ENCODE measurements at places on chromosomes 6 and 20.
A peak's percentile ranks its signal among the peaks of the same experiment; 100 is the strongest.

GRCh38 chr20:48735112-48735511 is 92.7 kb downstream of the PREX1 start:
- DNase-seq = no peak

GRCh38 chr6:99412065-99412464 is 13.0 kb downstream of the PNISR start:
- no peak for DNase-seq

DNA sequence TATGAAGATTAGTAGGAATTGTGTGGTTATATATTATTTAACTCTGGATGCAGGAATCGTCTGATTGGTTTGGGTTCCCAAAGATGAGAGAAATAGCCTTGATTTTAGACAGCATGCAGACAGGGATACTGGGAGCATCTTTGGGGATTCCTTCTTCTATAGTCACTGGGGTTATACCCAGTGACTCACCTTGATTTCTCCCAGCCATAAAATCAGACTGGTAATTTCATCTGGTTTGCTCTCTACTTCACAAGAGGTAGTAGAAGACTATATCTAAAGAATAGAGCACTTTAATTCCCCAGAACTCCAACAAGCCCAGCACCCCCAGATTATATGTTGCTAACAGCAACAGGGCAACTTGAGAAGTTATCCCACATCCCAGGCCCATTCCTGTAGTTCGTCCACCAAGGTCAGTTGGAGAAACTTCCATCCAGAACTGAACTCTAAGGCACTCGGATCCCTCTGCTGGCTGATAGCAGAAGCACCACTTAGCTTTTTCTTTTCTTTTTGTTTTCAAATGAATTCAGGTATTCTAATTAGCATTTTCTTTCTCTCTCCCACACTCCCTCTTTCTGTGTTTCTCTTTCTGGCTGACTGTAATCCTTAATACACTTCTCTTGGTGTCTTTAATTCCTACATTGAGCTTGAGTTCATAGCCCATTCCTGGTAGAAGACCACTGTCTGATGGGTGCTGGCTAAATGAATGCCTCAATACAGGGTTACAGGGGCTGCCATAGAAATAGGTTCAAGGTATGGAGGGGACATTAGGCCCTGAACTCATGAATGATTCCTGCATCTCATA is 20.4 kb upstream of the EFHC1 start:
- DNase-seq = peak; percentile 28

- DNase-seq = no peak
Observed at GRCh38 chr6:109977791-109978173, 329 bp upstream of the GPR6 start.

- no peak for DNase-seq
Observed at GRCh38 chr6:3771407-3772011, 20.0 kb upstream of the PXDC1 start.

DNA sequence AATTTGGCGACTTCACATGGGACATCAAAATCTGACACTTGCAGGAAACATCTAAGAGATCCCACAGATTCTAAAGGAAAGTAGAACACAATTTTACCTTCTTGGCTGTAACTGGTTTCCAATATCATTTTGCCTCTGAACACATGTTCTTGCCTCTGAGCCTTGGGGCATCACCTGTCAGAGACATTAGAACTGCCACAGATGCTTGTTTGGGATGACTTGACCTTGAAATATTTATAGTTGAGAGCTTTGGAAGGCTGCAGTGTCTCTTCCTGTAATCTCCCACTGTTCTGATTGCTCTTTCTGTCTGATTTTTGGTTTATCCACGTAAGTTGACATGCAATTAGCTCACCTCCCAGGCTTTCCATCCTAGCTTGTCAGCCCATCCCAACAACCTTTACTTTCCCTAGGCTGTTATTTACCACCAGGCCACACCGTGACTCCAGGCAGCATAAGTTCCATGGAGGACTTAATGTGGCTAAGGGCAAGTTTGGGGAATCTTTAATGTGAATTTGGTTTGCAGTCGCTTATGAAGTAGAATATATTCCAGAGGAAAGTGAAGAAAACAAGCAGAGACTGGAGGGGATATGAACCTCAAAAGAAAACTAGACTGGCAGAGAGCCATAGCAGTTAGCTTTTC is 256.5 kb upstream of the RIN2 start:
- no peak for DNase-seq

DNA sequence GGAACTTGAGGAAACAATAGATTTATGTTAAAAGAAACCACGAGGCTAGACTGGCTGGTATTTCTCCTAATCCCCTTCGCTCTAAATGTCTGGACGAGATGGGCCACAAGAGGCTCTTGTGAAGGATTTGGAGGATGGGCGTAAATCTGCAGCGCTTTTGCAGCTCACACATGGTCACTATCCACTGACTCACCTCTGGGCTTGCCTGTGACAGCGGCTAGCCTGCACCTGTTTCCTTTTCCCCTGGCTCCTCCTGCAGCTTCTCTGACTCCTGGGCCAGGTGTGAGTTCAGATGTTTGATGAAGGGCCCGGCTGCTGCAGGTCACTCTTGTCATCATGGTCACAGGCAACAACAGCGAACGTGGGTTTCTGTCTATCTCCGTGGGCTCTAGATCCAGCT is 629.4 kb downstream of the CBLN4 start:
- no peak for DNase-seq

DNA sequence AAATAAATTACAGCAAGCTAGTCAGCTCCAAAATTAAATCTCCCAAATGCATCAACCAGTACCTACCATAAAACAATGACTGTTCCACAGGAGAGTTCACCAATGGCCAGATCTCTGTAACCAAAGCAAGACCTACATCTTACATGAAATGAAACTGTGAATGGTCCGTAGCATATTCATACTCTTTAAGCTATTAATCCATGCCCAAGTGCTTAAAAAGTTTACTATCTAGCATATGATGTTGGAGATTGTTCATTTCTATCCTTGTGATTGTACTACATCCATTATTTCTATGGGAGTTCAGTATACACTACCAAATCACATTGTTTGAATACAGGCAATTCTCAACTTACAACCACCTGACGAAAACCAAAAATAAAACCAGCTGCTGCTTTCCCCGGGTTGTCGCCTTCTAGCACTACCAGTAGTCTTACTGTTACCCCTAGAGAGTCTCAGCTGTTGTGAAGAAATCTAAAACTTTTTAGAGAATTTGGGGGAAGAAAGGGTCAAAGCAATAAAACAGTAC is 38.0 kb downstream of the HIVEP2 start:
- no peak for DNase-seq

- no peak for DNase-seq
Observed at GRCh38 chr20:64237316-64237715, 18.2 kb upstream of the PCMTD2 start.

DNA sequence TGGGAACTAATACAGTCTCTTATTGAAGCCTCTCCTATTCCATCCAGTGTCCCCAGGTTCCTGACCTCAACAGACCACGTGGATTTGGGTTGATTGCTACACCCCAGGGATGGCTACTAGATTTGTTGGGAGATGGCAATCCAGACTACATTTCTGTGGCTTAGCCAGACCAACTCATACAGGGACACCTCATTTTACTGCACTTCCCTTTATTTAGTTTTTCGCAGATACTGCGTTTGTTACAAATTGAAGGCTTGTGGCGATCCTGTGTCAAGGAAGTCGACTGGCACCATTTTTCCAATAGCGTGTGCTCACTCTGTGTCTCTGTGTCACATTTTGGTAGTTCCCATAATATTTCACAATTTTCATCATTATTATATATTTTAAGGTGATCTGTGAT is 10.3 kb upstream of the MTRF1L start:
- no peak for DNase-seq

DNA sequence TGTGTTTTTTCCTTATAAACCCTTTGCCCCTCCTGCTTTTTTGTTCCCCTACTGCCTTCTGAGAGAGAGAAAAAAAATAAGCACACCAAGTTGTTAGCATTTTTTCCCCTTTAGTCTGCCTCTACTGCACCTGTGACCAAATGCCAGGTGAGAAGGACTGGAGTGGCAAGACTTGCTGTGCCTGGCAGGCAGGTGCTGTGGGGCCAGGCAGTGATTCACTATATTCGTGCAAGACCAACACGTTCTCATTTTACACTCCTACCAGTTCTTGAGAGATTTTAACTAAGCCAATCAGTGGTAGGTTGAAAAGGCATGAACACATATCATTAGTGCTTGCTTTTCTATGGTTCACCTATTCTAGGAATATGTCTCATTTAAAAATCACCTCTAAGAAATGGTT is 109.7 kb downstream of the FIG4 start:
- DNase-seq = no peak

GRCh38 chr6:97064578-97064977 is 140.1 kb downstream of the KLHL32 start:
- DNase-seq = no peak

DNA sequence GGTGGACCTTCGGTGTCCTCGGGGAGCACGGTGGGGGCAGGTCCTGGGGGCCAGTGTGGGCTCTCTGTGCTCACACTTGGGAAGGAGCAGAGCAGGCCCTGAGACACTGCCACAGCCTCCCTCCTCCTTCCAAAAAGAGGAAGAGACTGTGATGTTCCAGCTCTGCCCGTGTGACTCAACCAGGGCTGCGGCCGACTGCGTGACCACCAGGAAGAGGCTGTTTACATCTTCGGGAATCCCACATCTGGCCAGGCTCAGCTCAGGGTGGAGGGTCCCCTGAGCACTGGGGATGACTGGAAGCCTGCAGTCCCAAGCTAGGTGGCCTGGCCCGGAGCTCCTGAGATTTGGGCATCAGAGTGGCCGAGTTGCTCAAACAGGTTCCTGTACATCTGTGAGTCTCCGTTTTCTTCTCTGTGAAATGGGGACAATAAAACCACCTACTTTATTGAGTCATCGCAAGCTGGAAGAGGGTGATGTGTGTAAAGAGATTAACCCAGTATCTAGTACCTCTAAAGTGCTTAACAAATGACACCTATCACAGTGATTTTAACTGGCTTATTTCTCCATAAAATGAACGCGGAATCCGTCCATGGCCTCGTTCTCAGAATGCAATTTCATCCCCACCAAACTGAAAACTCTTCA is 242.1 kb downstream of the DLL1 start:
- no peak for DNase-seq

Measured in NCI-H2171 treated with DMSO at 0.1 percent for 48 hours (cell line).